CD4-positive, alpha-beta T cell treated with Interleukin-6 for 4 hours (primary cell): ENCODE measurements at places on chromosomes 16 and 17.

- DNase-seq, result no peak
These were observed 15.1 kb downstream of the ANKFY1 start for GRCh38 chr17:4248504-4249277.

DNA sequence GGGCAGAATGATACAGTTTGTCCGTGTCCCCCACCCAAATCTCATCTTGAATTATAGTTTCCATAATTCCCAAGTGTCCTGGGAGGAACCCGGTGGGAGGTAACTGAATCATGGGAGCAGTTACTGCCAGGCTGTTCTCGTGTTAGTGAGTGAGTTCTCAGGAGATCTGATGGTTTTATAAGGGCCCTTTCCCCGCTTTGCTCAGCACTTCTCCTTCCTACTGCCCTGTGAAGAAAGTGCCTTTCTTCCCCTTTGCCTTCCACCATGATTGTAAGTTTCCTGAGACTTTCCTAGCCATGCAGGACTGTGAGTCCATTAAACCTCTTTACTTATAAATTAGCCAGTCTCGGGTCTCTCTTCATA is 28.9 kb upstream of the SEC14L1 start:
- DNase-seq, result no peak

GRCh38 chr16:66483689-66484452 is 56.8 kb downstream of the BEAN1 start:
- peak; percentile 80 for DNase-seq

DNA sequence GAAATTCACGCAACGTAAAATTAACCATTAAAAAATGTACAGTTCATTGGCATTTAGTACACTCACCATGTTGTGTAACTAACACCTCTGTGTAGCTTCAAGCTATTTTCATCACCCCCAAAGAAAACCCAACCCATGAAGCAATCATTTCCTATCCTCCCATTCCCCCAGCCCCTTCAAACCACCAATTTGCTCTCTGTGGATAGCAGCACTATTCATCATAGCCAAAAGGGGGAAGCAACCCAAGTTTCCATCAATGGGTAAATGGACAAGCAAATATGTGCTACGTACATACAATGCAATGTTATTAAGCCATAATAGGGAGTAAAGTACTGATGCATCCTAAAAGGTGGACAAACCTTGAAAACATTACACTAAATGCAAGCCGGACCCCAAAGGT is 10.9 kb upstream of the KRT222 start:
- DNase-seq, result no peak

GRCh38 chr16:77896415-77897128 is 108.2 kb downstream of the VAT1L start:
- no peak for DNase-seq

- DNase-seq, result no peak
These were observed 24.1 kb downstream of the SERPINF1 start for GRCh38 chr17:1785930-1786329.

DNA sequence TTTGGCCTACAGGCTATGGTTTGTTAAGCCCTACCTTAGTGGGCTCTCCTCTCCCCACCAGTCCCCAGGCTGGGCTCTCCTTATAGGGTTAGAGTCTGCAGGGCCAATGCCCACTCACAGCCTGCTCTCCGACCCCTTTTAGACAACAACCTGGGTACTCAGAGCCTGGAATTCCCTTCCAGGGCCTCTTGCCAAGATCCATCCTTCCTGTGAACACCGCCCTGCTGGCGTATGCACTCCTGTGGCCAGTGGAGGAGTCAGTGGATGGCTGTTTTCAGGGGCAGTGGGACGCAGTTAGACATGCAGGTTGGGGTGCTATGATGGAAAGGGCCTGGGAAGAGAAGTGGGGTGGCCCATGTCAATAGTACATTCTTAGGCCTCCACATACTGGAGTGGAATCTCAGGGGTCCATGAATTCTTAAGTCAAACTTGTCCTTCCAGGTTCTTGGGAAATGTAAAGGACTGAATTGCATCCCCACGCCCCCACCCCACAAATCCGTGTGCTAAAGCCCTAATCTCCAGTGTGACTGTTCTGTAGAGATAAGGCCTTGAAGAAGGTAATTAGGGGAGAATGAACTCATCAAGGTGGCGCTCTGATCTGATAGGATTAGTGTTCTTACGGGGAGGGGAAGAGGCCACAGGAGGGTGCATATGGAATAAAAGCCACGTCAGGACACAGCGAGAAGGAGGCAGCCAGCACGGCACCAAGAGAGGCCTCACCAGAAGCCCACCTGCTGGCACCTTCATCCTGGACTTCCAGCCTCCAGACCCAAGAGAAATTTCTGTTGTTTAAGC is 81.6 kb upstream of the CACNG5 start:
- DNase-seq, result no peak

DNA sequence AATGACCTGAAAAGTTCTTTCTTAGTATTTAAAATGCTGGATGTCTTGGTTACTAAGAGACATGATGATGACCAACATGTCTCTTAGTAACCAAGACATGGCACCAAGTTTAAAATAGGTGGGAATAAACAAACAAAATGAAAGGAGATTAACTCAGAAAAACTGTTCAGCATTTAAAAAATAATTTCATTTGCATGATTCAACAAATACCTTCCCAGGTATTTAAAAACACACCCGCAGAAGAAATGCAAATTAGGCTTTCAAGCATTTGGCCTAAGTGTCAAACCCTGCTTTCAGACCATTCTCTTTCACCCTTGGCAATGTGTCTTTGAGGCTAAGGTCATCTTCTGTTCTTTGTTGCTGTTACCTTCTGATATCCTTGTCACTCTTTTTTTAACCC is 91.4 kb upstream of the CORO6 start:
- DNase-seq, result no peak

DNA sequence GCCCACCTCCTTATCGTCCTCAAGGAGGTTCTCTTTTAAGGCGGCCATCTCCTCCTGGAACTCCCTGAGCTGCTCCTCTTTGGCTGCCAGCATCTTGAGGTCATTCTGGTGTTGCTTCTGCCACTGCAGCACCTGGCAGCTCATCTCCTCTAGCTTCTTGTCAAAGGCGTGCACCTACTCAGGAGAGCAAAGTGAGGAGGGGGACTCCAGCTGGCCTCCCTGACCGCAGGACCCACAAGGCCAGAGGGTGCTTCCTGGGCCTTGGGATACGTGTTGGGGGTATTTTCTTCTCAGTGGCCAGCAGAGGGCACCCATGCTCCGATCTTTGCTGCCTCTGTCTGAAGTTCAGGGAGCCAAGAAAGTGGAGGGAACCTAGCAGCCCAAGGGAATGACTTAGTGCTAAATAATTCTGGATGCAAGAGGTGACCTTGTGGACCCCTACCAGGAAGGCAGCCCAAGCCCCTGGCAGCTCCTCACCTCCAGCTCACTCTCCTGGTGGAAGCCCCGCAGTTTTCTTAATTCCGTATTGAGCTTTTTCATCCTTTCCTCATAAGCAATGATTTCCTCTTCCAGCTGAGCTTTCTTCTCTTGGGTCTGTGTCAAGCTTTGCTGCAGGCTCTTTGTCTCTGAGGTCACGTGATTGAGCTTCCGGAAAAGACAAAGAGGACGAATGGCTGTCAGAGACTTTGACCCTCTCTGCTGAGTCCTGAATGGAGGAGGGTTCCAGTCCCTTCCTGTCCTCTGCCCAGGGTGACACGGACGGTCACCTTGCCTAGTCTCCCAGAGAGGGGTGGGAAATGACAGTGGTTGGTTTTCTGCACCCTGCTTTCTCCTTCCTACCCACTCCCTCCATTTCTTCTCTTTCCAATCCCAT is 31.4 kb downstream of the DHX38 start:
- DNase-seq, result peak; percentile 66

DNA sequence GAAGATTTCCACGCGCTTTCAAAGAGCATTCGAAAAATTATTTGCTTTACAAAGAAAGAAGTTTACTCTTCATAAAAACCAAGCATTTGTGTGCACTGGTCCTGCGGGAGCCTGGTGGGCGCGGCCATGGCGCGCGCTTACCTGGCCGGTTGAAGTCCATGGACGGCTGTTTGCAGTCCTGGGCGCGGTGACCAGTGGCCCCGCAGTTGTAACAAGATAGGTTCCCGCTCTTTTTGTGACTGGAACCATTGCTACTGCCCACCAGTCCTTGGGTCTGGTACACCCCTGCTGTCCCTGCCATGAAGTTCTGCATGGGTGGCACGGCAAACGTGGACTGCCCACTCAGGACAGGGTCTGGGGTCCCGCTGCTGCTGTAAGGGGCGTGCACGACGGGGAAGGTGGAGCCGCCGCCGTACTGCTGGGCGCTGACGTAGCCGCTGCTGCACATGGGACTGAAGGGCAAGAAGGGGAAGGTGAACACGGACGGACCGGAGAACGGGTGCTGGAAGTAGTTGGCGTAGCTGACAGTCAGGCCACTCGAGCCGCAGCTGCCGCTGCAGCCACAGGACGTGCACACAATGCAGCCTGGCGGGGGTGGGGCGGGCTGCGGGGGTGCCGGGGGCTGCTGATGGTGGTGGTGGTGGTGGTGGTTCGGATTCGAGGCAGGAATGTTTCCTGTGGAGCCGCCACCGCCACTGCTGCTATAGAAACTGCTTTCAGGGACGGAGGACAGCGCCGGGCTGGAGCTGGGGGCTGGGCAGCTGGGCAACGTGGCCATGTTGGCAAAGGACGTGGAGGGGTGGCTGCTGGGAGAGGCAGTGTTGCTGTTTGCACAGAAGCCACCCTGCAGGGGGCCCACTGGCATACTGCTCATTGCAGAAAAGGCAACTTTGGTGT is 19.5 kb downstream of the MAP1LC3B start:
- DNase-seq, result no peak
